Testis (tissue), 5 donors: ENCODE measurements at places on chromosomes 4 and X.

DNA sequence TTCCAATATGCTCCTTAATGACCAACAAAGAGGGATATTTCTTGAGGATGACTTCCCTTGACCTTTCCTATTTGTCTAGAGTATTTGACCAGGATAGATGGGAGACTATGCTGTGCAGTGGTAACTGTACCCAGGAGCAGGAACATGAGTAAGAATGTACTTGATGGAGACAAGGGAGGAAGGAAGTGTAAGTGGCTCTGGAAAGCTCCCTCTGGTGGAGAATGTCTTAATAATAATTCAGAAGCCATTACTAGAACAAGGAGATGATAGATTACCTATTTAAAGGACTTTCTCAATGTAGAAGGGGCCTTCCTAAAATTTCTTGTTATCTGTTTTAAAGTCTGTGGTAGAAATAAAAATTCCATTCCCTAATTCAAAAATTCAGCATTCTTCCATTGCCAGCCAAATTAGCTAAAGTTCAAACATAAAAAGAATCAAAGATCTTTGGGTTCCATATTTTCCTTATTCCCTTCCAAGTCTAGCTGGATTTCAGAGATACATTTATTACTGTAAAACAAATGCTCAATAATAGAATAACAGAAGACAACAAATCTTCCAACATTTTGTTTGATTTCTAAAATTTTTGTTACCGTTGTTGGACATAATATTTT lies 83.8 kb downstream of the GRID2 start:
- H3K4me1 ChIP-seq, result no peaks in the 10 kb centered on the region
- no peaks in the 10 kb centered on the region for H3K36me3 ChIP-seq
- DNase-seq, result peak; percentile 17
- no peak overlapping the region for H3K27ac ChIP-seq
- H3K27me3 ChIP-seq, result no peaks in the 10 kb centered on the region

DNA sequence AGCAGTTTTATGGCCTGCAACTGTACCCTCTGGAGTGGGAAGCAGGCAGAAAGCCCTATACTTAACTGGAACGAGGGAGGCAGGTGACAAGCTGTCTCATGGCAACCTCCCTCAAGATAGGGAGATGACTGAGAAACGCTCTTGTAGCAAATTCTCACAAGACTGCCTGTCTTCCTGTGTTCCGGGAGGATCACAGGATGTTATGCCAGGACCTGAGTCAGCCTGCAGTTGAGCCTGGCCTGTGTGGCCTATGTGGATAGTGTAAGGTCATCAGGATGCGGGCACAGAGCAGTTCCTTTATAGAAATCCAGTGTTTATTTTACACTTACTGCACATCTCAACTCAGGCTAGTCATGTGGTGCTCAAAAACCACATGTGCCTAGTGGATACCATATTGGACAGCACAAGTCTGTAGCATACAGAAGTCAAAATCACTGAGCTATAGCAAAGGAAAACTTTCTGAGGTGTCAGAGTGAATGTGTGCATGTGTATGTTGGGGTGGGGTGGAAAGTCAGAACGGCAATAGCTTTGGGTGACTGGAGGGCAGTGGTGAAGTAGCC lies 25.2 kb downstream of the TAF7L start:
- H3K36me3 ChIP-seq, result no peaks in the 10 kb centered on the region
- peaks cover 6% of the 10 kb centered on the region for H3K4me1 ChIP-seq
- peak; percentile 47 for DNase-seq
- no peak overlapping the region for H3K4me3 ChIP-seq
- no peaks in the 10 kb centered on the region for H3K27me3 ChIP-seq

DNA sequence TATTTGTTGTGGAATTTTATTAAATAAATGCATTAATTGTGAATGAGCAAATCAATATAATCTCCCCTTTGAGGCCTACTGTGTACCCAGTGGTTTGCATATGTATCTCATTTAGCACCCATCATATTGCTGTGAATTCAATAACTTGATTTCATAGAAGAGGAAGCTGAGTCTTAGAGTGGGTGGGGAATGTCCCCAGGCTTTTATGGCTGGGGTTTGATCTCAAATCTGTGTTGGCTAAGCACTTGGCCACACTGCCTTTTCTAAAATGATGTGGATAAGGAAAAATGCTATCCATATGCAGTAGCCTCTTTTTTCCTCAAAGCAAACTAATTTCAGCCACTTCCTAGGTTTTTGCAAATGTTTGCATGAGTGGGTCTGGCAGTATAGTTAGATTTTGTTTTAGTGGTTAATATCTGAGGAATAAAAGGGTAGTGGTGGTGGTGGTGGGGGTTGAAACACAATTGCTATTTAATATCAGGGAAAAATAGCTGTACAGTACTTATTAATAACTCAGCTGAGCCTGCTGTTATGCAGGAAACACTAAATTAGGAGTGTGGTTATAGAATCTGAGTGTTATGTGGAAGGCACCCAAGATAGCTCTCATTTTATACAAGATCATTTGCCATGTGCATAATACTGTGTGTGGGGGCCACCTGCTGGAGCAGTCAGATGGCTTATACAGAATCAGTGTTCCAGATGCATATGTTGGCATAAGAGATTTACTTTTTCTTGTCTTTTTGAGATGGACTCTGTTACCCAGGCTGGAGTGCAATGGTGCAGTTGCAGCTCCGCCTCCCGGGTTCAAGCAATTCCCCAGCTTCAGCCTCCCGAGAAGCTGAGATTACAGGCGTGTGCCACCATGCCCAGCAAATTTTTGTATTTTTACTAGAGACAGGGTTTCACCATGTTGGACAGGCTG lies 108.0 kb downstream of the TMEM131L start:
- DNase-seq, result peak; percentile 76
- H3K4me3 ChIP-seq, result no peak overlapping the region
- no peaks in the 10 kb centered on the region for H3K36me3 ChIP-seq
- H3K27ac ChIP-seq, result no peak overlapping the region

DNA sequence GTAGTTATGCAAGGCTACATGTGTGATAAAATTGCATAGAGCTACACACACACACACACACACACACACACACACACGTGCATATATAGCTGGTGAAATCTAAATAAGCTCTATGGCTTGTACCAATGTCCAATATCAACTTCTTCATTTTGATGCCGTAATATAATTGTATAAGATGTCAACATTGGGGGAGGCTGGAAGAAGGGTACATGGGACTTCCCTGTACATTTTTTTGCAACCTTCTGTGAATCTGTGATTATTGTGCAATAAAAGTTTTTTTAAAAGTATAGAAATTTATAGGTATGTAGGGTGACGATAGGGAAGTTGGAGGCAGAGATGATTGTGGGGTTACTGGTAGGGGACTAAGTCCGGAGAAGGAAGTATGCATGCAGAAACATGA lies 105.5 kb downstream of the HDAC8 start:
- no peak for DNase-seq
- H3K27me3 ChIP-seq, result no peaks in the 10 kb centered on the region
- H3K4me1 ChIP-seq, result no peaks in the 10 kb centered on the region
- H3K27ac ChIP-seq, result no peak overlapping the region
- no peak overlapping the region for H3K4me3 ChIP-seq
- no peaks in the 10 kb centered on the region for H3K36me3 ChIP-seq

- no peaks in the 10 kb centered on the region for H3K36me3 ChIP-seq
- H3K4me3 ChIP-seq, result no peak overlapping the region
- DNase-seq, result peak; percentile 60
- H3K27me3 ChIP-seq, result no peaks in the 10 kb centered on the region
Observed at GRCh38 chrX:34437586-34437985, 219.5 kb downstream of the TMEM47 start.

- peaks cover 28% of the 10 kb centered on the region for H3K4me1 ChIP-seq
- no peak for DNase-seq
- H3K36me3 ChIP-seq, result no peaks in the 10 kb centered on the region
- no peak overlapping the region for H3K27ac ChIP-seq
- no peak overlapping the region for H3K4me3 ChIP-seq
Observed at GRCh38 chr4:52964561-52965101, 102.5 kb downstream of the RASL11B start.

- H3K4me3 ChIP-seq, result no peak overlapping the region
- H3K27me3 ChIP-seq, result no peaks in the 10 kb centered on the region
- no peaks in the 10 kb centered on the region for H3K36me3 ChIP-seq
- no peaks in the 10 kb centered on the region for H3K4me1 ChIP-seq
Observed at GRCh38 chr4:167787231-167787630, 305.1 kb upstream of the ANXA10 start.

DNA sequence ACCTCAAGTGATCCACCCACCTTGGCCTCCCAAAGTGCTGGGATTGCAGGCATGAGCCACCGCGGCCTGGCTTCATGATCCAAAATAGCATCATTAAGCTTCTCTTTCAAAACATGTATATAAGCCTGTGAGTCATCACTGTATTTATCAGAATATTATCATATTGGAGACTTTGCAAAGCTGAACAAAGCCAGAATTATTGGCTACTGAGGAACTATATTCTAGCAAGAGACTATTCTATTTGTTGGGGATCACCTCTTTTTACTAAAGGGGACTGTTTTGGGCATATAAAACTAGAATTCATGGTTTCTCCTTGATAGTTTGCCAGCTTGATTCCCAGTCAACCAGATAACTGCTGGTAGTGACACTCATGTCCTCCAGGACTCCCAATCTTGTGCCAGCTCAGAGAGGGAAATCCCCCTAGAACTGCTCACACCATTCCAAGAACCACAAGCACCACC lies 40.1 kb downstream of the TET2 start:
- no peak overlapping the region for H3K27ac ChIP-seq
- no peaks in the 10 kb centered on the region for H3K36me3 ChIP-seq
- no peak for DNase-seq
- no peaks in the 10 kb centered on the region for H3K4me1 ChIP-seq
- H3K27me3 ChIP-seq, result no peaks in the 10 kb centered on the region
- H3K4me3 ChIP-seq, result no peak overlapping the region

DNA sequence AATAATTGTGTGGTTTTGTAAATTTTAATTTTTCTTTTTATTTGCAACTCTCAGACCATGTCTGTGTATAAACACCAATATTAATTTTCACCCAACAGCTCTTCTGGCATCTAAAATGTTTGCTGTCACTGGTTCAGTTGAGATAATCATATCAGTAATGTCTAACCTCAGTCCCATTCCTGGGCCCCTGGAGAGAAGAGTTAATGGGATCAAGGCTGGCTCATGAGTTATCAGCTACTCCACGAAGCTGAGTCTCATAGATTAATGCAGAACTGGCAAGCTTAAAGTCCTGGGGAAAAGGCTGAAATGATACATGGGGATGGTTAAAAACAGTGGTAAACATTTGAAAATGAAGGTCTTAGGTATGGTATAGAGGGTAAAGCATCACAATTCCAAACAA lies 28.4 kb upstream of the TSPAN5 start:
- H3K4me1 ChIP-seq, result no peaks in the 10 kb centered on the region
- no peak overlapping the region for H3K4me3 ChIP-seq
- no peaks in the 10 kb centered on the region for H3K36me3 ChIP-seq
- DNase-seq, result no peak
- no peaks in the 10 kb centered on the region for H3K27me3 ChIP-seq

- no peaks in the 10 kb centered on the region for H3K36me3 ChIP-seq
- no peaks in the 10 kb centered on the region for H3K27me3 ChIP-seq
- H3K4me3 ChIP-seq, result no peak overlapping the region
- no peak overlapping the region for H3K27ac ChIP-seq
Observed at GRCh38 chr4:14924812-14925344, 77.4 kb upstream of the CPEB2 start.

- H3K4me1 ChIP-seq, result no peaks in the 10 kb centered on the region
- H3K4me3 ChIP-seq, result no peak overlapping the region
- H3K27me3 ChIP-seq, result no peaks in the 10 kb centered on the region
- no peaks in the 10 kb centered on the region for H3K36me3 ChIP-seq
- H3K27ac ChIP-seq, result no peak overlapping the region
- DNase-seq, result no peak
Observed at GRCh38 chr4:110963662-110964280, 340.9 kb upstream of the PITX2 start.

GRCh38 chrX:155314260-155314659 lies 20.2 kb downstream of the CLIC2 start:
- H3K36me3 ChIP-seq, result no peaks in the 10 kb centered on the region
- H3K4me3 ChIP-seq, result no peak overlapping the region
- no peaks in the 10 kb centered on the region for H3K27me3 ChIP-seq
- no peak for DNase-seq
- no peak overlapping the region for H3K27ac ChIP-seq

GRCh38 chr4:108940149-108940548 lies 177.3 kb upstream of the ETNPPL start:
- H3K27ac ChIP-seq, result no peak overlapping the region
- H3K4me1 ChIP-seq, result no peaks in the 10 kb centered on the region
- no peaks in the 10 kb centered on the region for H3K27me3 ChIP-seq
- H3K36me3 ChIP-seq, result no peaks in the 10 kb centered on the region
- no peak for DNase-seq

DNA sequence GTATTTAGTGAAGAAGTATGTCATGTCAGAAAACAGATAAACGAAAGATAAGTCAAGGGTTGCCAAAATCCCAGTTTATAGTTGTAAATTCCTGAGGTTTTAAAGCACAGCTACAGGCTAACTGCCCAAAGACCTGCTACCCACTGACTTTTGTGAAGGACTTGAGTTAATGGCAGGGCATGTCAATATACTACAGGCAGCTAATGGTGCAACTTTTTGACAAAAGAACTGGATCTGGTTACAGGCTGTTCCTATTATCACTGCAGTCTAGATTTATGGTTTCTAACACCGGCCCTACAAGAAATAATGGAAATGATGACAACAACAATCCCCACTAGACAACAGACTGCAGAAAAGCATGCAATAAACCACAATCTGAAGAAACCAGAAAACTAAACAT lies 6.4 kb downstream of the SCML2 start:
- DNase-seq, result no peak
- H3K36me3 ChIP-seq, result no peaks in the 10 kb centered on the region
- no peaks in the 10 kb centered on the region for H3K4me1 ChIP-seq
- no peak overlapping the region for H3K4me3 ChIP-seq
- no peak overlapping the region for H3K27ac ChIP-seq

- H3K4me1 ChIP-seq, result no peaks in the 10 kb centered on the region
- no peak overlapping the region for H3K4me3 ChIP-seq
- DNase-seq, result no peak
- no peak overlapping the region for H3K27ac ChIP-seq
- no peaks in the 10 kb centered on the region for H3K27me3 ChIP-seq
Observed at GRCh38 chr4:179145746-179146525, 1703.7 kb upstream of the AGA start.

GRCh38 chr4:120796271-120796670 lies 126.3 kb downstream of the PRDM5 start:
- no peaks in the 10 kb centered on the region for H3K27me3 ChIP-seq
- DNase-seq, result no peak
- H3K27ac ChIP-seq, result no peak overlapping the region
- H3K4me1 ChIP-seq, result no peaks in the 10 kb centered on the region

- no peaks in the 10 kb centered on the region for H3K4me1 ChIP-seq
- H3K27me3 ChIP-seq, result no peaks in the 10 kb centered on the region
- H3K4me3 ChIP-seq, result no peak overlapping the region
- no peak for DNase-seq
- no peaks in the 10 kb centered on the region for H3K36me3 ChIP-seq
Observed at GRCh38 chr4:72842323-72842722, 227.2 kb downstream of the COX18 start.
